ENCODE measurements at places on chromosomes 16 and 17.

- no peak for DNase-seq
Observed at GRCh38 chr16:55398762-55399161, 74.8 kb downstream of the IRX6 start.

DNA sequence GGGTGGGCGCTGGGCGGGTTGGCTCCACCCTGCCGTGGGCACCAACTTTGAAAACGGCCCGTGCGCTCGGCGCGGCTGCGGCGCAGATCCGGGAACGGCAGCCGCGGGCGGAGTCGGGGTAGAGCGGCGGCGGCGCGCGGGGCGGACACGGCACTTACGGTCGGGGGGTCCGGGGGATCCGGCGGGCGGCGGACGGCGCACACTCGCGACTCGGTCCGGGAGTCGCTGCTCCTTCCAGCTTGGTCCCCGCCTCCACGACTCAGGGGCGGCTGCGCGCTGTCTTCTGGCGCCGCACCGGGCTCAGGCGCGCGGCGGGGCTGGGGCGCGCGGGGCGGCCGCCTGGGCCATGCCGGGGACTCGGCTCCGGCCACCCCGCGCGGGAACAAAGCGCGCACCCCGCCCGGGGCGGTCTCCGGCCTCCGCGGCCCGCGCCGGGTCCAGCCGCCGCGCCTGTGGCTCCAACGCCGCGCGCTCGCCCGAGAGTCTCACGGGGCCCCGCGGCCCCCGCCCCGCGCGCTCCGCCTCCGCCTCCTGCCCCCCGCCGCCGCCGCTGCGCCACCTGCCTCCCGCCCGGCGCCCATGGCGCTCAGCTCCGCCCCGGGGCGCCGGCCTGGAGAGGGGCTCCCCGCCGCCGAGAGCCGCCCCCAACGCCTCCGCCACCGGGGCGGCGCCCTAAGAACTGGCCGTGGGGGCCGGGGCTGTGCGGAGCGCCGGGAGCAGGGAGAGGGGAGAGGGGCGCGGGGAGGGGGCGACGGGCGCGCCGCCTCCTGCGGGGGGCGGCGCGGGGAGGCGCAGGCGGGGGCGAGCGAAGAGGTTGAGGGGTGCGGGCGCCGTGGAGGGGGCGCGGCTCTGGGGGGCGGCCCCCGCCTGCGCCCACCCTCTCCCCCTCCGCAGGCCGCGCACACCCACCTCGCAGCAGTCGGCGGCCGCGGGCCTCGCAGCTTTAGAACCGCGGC, 35.9 kb downstream of the CBFA2T3 start:
- peak; percentile 47 for DNase-seq

DNA sequence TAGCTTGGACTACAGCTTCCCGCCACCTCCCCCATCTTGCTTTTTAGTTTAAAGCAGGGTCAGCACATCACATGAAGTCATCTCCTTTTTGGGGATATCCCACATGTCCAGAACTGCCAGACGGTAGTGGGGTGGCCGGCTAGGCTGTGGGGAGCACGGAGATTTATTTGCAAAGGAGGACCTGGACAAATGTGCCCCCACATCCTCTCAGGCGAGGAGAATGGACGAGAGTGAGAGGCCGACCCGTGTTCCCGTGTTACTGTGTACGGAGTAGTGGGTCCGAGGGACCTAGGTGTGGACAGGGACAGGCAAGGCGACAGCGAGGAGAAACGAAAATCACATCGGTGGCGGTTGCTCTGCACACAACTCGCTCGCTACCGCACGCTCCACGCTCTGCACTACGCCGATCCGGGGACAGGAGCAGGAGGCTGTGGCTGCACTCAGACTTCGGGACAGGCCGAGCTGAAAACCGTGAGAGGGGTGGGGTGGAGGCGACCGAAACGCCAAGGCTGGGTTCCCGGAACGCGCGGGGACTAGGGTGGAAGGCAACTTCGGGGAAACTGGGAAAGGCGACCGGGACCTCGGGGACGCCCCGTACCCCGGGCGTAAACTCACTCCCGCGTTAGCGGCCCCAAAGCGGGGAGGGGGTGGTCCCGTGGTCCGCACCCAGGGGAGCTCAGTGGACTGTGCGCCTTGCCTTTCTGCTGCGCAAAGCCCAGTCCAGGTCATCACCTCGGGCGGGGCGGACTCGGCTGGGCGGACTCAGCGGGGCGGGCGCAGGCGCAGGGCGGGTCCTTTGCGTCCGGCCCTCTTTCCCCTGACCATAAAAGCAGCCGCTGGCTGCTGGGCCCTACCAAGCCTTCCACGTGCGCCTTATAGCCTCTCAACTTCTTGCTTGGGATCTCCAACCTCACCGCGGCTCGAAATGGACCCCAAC, at the start of gene MT1A:
Gene MT1A, plus strand, starts transcription at position 853 of the 937 bp plus-strand sequence. Its CDS starts 73 bp downstream, at position 926.
- no peak for DNase-seq

DNA sequence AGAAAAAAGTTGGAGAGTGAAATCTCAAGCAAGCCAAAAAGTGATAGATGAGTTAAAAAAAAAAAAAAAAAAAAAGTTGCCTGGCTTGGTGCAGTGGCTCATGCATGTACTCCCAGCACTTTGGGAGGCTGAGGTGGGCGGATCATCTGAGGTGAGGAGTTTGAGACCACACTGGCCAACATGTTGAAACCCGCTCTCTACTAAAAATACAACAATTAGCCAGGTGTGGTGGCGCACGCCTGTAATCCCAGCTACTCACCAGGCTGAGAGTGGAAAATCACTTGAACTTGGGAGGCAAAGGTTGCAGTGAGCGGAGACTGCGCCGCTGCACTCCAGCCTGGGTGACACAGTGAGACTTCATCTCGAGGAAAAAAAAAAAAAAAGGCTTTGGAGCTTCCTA, 668.8 kb downstream of the WWOX start:
- peak; percentile 31 for DNase-seq

DNA sequence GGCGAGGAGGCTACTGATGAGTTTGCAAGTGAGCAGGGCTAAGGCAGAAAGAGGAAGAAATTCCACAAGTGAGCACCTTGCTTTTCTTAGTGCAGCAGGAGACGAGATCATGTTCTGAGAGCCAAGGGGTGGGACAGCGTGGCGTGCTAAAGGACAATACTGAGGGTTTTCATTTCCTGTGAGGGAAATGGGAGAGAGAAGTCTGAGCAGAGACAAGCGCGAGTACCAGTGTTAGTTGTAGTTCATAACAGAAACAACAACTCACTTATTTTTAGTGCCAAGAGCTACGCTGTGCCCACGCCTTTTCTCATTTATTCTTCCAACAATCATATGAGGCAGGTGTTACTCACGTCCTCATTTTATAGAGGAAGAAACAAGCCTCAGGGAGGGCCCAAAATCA, 2.3 kb downstream of the SPACA3 start:
- DNase-seq: no peak

DNA sequence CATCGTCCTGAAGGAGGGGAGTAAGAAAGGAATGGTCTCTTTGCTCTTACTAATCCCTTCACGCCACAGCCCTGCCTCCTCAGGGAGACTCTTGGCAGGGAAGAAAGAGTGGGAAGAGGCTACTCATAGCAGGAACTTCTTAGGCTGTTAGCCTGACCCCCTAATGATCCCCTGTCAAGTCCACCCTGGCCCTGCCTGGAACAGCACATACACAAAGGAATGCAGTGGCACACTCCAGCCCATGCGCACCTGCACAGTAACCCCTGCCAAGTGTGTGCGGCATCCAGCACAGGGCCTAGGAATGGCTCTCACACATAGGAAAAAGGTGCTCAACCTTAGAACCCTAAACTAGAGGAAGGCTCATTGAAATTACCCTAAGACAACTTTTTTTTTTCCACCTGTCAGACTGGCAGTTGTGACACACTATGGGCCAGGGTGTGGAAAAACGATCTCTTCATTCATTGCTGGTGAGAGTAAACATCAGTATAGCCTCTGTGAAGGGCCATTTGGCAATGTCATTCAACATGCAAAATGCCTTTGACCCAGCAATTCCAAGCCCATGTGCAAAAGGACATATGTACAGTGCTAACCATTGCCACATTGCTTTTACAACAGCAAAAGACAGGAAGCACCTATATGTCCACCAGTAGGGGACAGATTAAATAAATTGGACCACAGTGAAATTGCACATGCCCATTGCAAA, 50.1 kb downstream of the PIMREG start:
- no peak for DNase-seq

DNA sequence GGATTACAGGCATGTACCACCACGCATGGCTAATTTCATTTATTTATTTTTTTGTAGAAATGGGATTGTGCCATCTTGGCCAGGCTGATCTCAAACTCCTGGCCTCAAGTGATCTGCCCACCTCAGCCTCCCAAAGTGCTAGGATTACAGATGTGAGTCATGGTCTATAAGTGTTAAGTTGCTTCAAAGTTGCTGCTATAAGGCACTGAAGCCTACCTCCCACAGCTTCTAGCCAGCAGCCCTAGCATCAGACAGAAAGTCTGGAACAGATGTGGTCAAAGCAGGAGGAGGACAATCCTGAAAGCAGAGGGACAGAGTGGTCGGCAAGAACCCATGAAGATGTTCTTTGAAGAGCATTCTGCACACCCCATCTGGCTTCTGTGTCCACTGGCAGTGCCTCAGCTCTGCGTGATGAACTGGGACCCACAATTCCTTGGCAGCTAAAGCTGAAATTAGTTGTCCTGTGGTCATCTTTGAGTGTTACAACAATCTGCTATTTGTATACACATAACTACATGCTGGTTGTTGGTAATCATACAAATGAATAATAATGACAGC, 11.2 kb downstream of the MAP3K14 start:
- DNase-seq: no peak

- no peak for DNase-seq
Observed at GRCh38 chr17:15909481-15909991, 35.4 kb upstream of the ADORA2B start.
